Activated T-cell treated with anti-CD3 and anti-CD28 coated beads for 24 hours (primary cell): ENCODE measurements at places on chromosomes 16 and 17.

DNA sequence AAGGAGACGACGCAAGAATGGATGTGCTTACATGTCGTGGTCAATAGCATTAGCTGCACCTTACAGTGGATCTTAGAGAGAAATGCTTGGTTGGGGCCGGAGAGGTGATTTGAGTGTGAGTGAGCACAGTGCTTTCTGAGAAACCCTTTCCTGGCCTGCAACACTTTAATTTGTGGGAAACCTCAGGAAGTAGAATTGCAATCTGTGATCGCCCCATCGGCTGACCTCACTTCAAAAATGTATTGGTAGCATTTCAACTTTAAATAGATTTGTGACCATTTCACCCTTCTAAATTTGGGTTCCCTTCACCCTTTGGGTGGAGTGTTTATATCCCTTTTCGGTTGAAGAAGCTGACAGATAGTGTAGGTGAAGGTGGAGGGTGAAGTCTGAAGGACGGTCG lies 13.2 kb downstream of the PRKCB start:
- no peak for DNase-seq

- DNase-seq, result no peak
Measured at GRCh38 chr16:6528217-6528616, 804.4 kb upstream of the RBFOX1 start.

DNA sequence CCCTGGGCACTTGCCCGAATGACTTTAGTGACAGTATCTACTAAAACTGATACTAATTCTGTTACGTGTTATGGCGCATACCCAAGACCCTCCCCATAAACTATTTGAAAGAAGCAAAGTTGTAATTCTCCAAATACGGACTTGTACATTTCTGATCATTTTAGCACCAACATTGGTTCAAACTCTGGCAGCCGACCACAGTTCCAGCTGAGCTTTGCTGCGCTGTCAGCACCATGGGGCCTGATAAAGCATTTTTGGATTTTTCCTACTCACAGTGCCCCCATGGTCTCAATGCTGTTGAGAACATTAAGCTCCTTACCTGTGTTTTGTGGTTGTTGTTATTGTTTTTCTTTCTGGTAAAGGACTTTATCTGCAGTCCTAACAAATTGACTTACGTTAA lies 460.7 kb downstream of the MAF start:
- no peak for DNase-seq

DNA sequence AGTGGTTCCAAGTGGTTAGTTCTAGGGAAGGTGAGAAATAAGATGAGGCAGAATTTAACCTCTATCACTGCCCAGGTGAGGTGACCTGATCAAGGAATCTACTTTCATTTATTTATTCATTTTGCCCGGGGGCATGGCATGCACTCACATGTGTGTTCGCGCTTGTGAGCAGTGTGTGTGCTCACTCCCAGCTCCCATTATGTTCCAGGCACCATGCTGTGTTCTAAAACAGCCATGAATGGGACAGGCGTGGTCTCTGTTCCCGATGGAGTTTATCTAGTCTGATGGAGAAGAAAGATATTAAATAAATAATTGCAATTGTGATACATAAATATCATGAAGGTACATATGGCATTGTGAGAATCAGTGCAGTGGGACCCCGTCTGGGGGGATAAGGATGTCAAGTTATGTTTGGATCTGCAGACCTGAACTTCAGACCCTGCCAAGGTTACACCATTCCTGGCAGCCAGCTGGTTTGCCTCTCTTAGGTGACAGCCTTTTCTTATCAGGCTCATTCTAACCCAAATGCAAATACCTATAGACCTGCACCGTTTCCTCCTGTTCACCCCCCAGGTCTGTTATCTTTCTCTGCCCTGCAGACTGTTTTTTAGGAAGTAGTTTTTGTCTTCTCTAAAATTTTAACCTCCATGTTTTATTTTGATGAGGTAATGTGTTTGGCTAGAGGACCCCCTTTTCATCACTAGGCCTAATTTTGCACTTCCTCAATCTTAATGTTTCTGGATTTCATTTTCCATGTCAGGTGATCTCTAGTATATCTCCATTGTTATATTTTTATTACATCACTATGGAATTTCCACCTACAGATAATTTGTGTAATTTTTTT lies 11.8 kb downstream of the CYB5B start:
- DNase-seq, result no peak

DNA sequence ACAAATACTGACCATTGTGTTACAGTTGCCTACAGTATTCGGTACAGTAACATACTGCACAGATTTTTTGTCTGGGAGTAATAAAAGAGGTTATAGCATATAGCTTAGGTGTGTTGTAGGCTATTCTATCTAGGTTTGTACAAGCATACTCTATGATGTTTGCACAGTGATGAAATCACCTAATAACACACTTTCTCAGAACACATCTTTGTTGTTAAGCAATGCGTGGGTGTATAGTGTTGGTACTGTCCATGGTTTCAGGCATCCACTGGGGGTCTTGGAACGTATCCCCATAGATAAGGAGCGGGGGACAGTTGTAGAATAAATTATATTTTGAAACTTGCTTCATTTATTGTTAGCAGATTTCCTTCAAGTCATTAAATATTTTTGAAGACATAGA lies 293.3 kb upstream of the TBX2 start:
- no peak for DNase-seq

DNA sequence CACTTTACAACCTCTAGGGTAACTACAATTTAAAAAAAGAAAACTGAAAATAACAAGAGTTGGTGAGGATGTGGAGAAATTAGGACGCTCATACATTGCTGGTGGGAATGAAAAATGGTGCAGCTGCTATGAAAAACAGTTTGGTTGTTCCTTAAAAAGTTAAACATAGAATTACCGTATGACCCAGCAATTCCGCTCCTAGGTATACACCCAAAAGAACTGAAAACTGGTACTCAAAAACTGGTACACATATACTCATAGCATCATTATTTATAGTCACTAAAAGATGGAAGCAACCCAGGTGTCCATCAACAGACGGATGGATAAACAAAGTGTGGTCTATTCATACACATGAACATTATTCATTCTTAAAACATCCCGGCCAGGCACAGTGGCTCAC lies 42.9 kb upstream of the DNAH17 start:
- DNase-seq, result no peak

GRCh38 chr17:75404223-75404730 lies 1.2 kb downstream of the GRB2 start:
- DNase-seq, result peak; percentile 39

DNA sequence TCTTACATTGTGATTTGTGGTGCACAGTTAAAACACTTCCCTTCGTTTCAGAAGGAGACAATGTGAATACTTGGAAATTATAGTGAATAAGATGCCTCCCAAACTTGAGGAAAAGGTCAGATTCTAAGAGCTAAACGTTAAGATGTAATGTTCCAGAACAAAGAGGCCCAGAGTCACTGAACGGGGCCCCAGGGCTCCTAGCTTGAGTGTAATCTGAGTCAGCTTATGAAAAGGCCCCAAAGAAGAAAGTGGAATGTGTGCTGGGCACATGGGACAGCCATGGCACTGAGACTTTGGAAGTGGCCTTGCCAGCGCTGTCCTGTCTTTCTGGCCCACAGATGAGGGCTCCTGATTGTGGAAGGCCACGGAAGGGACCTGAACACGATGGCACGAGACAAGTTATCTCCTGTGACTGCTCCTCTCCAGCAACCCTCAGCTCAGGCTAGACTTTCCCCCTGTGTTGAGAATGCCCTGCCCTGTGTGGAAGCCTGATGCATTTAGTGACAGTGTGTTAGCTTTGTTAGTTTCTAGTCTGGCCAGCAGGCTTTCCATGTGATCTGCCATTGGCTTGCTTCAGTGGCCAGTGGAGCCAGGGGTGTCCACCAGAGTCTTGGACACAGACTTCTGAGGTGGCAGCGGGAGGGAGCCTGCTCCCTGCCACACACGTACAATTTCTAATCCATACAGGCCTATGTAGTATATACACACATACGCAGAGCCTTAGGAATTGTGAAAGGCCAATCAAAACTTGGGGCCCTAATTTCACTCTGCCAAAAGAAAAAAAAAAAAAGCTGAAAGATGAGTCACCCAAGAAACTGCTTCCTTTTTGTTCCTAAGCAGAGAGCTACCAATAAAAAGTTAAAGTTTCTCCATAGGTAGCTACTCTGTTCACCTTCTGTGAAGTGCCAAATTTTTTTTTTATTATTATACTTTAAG lies 13.1 kb downstream of the SPATA33 start:
- DNase-seq, result no peak

- no peak for DNase-seq
Measured at GRCh38 chr16:2819179-2819938, 2.3 kb downstream of the PRSS21 start.

DNA sequence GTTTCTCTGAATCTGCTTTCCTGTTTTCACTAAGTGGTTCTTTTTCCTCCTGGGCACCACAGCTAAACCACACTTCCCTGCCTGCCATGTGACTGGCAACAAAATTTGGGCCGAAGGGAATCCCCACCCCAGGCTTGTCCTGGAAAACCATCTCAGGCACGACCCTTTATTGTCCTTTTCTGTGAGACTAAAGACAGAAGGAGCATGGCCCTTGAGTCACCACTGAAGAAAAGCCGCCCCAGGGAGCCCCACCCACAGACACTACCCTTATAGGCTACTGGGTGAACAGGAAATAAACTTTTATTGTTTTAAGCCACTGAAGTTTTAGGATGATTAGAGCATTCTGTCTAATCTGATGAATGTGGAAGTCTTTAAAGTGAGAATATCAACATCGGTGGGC lies 88.6 kb upstream of the BRD7 start:
- DNase-seq, result no peak

GRCh38 chr17:60610473-60610872 lies 10.5 kb downstream of the PPM1D start:
- no peak for DNase-seq
